ENCODE measurements at places on chromosomes 1 and 21.

DNA sequence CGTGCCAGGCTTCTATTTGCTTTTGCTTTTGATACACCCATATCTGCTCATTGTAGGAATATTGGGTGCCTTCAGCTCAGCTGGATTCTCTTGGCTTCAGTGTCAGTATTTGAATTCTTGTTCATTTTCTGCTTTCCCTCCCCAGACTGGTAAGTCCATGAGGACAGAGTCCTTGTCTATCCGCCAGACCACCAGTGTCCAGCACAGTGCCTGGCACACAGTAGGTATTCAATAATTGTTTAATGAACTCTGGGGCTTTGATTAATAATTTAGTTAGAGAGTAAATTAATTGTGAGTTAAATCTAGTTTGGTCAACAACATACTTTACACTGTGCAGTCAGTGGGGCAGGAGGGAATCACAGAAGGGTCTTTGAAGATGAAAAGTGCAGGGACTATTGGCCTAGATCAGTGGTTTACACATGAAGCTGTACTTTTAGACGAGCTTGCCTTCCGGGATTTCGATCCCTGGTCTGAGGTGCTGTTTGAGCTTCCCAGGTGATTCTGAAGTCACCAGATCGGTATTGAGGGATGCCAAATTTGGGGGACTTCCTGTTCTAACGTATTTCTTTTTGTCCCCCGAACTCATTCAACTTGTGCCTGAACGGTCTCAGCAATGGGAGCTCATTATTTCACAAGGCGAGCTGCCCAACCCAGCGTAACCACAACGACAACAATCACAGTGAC lies 119.1 kb upstream of the JUN start:
- no peak for DNase-seq

GRCh38 chr1:107810291-107810951 lies 154.6 kb downstream of the VAV3 start:
- DNase-seq, result no peak

GRCh38 chr1:234751678-234752077 lies 141.7 kb upstream of the IRF2BP2 start:
- no peak for DNase-seq

DNA sequence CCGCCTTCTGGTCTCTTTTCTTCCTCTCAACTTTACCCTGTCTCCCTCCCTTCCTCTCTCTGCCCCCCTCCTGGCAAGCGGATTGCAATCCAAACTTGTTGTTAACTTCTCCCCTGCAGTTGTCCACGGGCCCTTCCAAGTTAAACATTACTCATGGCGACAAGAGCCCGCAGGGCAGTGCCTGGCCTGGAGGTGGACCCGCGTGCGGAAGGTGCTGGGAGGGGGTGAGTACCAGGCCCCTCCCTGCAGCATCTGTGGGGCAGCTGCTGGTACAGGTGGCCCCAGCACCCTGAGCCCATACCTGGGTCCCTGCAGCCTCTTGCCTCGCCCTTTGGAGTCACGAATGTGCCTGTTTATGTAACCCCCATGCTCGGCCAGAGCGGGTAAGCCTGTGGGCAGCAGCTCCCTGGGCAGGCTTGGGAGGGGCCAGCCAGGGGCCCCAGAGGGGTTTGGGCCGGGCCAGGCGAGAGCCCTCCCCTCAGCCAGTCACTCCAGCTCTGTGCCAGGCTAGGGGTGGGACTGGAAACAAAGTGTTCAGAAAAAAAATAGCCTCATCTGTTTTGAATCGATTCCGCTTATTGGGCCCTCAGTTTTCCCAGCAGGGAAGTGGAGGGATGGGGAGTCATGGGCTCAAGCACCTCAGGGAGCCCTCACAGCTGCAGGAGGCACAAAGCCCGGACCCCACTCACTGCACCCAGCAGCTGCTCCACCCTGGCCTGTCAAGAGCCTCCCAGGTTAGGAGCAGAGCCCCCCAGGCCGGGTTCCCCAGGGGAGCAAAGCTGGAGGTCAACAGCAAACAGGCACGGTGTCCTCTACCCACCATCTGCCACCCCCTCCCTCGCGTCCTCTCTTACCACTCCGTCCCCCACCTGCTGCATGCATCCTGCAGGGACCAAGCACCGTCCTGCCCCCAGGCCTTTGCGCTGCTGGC lies 14.0 kb upstream of the FAAP20 start:
- peak; percentile 95 for DNase-seq

- DNase-seq, result no peak
Observed at GRCh38 chr1:40789342-40789598, 5.7 kb downstream of the KCNQ4 start.

DNA sequence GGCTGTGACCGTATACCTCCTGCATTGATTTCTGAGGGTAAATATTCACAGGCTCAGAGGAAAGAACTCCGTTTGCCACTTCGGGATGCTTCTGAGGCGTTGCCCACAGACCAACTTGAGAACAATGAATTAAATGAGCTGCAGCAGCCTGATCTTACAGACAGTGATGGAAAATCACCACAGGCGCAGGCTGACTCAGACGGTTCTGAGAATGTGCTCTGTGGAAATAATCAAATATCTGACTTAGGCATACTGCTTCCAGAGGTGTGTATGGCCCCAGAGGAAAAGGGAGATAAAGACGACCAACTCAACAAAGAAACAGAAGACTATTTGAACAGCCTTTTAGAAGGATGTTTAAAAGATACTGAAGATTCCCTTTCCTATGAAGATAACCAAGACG lies 76.7 kb upstream of the SCCPDH start:
- no peak for DNase-seq

GRCh38 chr1:175853681-175854080 lies 110.3 kb upstream of the TNR start:
- no peak for DNase-seq

- peak; percentile 65 for DNase-seq
Observed at GRCh38 chr1:45493116-45493697, 2.2 kb upstream of the TESK2 start.

DNA sequence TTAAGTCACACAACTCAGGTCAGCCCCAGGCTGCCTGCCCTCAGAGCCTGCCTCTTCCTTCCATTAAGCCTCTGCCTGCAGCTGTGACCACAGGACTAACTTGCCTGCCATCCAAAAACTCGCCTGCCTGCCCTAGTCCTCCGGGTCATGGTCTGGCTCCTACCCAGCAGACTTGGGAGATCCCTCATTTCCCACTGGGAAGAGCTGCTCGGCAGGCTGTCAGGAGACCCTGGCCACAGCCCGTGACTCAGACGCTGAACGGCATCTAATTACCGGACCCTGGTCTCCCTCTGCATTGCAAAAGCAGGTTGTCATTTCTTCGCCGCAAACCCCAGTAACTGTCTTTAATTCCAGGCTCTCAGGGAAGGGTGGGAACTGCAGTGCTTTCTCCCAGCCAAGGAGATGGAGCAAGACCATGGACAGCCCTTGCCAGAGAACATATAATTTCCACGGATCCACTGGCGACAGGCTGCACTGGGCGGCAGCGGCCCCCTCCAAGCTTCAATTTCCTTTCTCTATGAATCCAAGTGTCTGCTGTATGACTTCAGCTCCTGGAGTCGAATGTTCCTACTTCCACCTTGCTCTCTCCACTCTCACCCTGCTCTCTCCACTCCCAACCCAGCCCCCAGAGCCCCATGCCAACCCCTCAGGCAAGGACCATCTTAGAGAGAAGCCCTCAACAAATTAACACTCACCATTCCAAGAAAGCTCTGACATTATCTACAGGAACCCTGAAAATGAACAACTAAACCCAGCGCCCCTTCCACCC lies 20.4 kb downstream of the OLFML2B start:
- DNase-seq, result peak; percentile 100

DNA sequence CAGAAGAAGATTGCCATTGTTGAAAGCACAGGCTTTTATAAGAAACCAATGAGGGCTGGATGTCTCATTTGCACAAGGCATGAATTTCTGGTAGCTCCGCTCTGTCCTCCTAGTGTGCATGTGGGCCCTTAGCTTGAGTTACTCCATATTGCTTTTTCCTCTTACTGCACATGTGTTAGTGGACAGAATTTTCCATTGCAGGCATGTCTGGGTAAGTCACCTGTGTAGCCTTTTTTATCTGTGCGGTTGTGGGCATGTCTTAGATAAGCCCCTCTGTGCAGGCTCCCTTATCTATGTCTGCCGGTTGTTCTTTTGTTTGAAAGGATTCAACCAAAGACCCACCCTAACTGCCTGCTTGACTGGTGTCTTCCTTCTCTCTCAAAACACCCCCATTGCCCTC lies 7.2 kb upstream of the CLCA1 start:
- no peak for DNase-seq

DNA sequence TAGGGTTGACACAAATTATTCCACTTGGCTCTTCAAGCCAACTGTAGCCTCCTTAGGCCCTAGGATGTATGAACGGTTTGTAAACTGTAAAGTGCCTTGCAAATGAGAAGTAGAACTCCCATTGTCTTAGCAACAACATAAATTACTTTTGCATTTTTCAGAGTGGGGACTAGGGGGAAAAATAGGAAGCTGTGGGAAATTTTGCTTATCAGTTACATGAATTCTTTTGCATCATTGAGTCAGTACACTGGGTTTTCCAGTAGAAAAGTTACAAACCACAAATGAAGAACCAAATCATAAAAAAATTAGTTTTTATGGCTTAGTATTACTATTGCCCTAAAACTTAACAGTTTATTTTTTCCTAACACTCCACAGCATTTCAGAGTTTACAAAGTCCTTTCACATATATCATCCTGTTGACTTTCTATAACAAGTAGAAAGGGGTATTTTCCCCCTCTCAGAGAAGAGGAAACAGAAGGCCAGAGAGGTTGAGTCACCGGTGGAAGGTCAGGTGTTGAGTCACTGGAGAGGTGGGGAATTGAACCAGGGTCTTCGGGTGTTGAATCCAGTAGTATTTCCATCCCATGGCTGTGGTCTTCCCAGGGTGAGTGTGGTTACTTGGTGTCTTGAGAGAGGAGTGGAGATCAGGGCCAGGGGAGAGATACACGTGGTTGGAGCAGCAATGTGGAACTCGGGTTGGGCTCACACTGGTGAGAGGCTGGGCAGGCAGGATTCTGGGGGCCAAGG lies 71.9 kb upstream of the USP24 start:
- DNase-seq, result peak; percentile 43

DNA sequence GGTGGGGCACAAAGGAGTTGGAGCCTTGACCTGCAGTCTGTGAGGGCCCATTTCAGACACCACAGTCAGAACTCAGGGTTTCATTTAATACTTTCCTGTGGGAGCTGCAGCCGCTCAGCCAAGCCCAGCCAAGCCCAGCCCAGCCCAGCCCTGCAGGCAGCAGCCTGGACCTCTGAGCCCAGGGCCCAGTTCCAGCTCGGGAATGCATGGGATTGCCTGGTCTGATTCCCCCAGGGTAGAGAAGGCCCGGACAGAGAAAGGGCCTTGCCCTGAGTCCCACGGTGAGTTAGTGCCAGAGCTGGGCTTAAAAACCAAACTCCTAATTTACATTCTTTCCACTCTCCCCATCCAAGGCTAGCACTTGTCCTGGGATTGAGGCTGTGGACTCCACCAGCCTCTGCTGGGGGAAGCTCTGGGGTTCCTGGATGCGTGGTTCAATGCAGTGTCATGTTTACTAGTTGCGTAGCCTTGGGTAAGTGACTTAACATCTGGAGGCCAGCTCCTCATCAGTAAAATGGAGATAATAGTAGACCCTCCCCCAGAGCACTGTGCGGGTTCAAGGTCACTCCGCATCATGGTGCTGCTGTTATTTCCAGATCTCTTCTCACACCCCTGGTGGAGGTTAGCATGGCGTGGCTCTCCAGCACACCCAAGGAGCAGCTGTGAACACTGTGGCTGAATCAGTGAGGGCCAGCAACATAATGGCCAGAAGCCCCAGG lies 29.2 kb upstream of the PKP1 start:
- DNase-seq, result no peak

- no peak for DNase-seq
Observed at GRCh38 chr1:45531873-45532272, 10.2 kb upstream of the PRDX1 start.

GRCh38 chr1:37932759-37933158 lies 14.1 kb downstream of the INPP5B start:
- peak; percentile 83 for DNase-seq

DNA sequence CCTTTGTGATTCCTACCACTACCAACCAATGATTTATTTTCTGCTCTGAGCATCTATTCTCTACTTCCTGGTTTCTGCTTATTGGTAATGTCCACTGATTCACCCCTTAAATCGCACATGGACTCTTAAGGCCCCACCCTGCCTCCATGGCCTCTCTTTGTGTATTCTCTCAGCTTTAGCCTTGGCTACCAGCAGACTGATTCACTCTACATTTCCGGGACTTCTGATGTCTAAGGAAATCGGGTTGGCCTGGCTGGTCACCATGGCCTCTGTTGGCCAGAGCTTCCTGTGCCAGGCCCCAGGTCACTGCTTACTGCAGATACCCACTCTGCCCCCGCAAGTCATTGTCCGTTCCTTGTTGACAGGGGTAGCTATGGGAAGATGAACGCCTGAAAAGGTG lies 40.9 kb downstream of the PDPN start:
- peak; percentile 44 for DNase-seq

- peak; percentile 20 for DNase-seq
Observed at GRCh38 chr1:231629132-231629531, 2.5 kb downstream of the DISC1 start.

GRCh38 chr1:63922848-63923247 lies 149.0 kb downstream of the ROR1 start:
- DNase-seq, result no peak

GRCh38 chr1:208640295-208640694 lies 396.1 kb upstream of the PLXNA2 start:
- no peak for DNase-seq

GRCh38 chr1:21620496-21620895 lies 48.7 kb downstream of the RAP1GAP start:
- DNase-seq, result no peak

DNA sequence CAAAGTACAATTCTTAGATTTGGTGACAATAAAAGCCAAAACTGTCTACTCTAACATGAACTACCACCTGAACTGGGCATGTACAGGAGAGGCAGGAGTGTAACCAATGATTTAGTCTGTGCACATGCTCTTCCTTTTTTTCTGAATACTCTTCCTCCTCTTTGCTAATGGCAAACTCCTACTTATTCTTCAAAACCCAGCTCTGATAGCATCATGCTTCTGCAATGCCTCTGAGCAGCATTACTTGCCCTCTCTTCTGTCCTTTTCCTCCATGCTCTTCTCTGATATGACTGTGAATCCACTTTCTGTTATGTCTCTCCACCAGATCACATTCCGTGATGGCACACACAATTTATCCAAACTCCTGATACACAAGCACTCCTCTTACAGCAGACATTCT lies 31.4 kb downstream of the CNN3 start:
- DNase-seq, result no peak

DNA sequence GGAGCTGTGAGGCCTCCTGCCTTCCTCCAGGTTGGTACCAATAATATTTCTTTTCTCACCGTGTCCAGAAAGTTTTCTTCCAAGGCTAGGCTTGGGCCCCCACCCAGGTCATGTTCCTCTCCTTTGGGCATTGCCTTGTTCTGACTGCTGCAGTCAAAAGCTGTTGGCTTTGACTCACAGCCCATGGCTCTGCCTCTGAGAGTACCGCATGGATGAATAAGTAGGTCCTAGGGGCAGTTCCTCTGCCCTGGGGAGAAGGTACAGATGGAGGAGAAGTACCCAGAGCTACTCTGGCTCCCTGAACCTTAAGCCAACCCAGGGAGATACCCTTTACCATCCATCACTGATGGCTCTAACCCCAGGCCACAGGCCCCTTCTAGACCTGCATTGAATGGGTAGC lies 115.0 kb downstream of the NAV1 start:
- no peak for DNase-seq

All from M059J (cell line).